ENCODE measurements at places on chromosomes 12 and 14. TPM values are rescaled to one million over a fixed set of nuclear protein-coding genes. Genes with fewer than 3 reads are reported as not detected.

Gene OTX2
- not detected for total RNA-seq

Gene RFX4
- not detected for total RNA-seq

Gene RNASE7
- total RNA-seq, result not detected

Gene SRRM4
- not detected for total RNA-seq

Gene AICDA
- total RNA-seq, result not detected

Gene TAS2R42
- not detected for total RNA-seq

Gene COX8C
- total RNA-seq, result not detected

Gene MMP14
- 0.94 TPM for total RNA-seq

Gene APOLD1
- total RNA-seq, result 0.25 TPM

Gene DEGS2
- total RNA-seq, result 1.6 TPM

Gene STK38L
- 14.5 TPM for total RNA-seq

Gene NANOG
- not detected for total RNA-seq

Gene INHBC
- not detected for total RNA-seq

Gene CD163L1
- total RNA-seq, result 0.53 TPM
